ENCODE measurements at places on chromosomes 5 and 9.
A peak's percentile ranks its signal among the peaks of the same experiment; 100 is the strongest.

DNA sequence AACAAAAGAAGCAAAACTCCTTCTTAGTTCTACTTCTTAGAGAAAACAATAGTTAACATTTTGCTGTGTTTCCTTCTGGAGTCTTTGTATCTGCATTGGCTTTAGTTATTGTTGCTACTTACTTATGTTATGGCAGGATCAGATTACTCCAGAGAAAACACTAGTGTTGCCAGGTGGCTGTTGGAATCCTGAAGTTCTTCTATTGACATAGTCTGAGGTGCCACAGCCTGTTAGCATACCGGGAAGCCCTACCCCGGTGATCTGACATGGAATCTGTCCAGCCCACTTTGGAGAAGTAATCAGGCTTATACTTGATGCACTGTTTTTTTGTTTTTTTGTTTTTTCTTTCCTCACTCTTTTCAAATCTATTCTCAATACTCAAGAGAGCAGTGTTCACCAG is 68.5 kb upstream of the CEP78 start:
- no peak for DNase-seq

- no peak for DNase-seq
These were observed 149.1 kb upstream of the PIK3R1 start for GRCh38 chr5:68066277-68066955.

DNA sequence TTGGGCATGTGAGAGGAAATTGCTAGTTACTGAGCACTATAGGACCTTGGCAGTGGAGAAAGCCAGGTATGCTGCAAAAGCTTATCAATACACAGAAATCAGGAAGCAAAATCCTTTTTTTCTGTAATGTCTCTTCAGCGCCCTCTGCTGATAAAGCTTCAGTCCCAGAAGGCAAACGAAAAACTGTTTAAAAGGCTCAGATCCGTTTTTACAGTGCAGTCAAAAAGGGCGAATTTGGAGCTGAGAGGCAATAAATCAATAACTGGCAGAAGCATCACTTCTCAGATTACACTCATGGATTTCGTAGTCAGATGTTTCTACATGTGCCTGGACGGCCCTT is 1.1 kb upstream of the MAN2A1 start:
- DNase-seq = no peak

DNA sequence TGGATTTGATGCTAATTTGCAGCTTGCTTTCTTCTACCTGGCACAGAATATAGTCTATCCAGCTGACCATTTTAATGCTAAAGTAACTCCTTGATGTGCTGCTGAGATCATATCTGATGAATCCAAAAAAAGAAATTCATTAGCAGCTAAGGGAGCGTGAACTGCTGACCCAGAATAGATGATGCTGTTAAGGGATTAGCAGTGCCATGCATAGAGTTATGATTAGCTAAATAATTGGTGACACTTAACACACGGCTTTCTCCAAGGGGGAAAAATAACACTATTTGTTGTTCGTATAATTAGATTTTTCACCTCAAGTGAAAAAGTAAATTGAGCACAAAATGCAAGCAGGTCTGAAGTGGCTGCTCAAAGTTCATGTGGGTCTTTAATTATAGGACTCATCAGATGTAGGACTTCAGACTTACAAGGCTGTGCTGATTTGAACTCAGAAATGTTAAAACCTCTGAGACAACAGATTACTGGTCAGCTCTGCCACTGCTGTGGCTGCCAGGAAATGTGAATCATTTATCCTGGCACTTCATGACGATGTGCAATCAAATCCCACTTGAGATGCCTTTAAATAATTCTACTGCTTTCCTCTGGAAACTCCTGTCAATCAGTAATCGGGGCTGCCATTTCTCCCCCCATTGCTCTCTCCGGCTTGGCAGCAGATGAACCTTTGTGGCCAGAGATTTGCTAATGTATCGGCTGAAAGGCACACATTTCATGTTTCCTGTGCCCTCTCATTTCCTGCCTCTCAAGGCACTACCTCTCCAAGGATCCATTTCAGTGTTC is 291.6 kb upstream of the C9orf72 start:
- peak; percentile 3 for DNase-seq

GRCh38 chr5:58259685-58260152 is 200.2 kb downstream of the PLK2 start:
- DNase-seq = peak; percentile 66

GRCh38 chr5:171421331-171422262 is 2.1 kb downstream of the FGF18 start:
- DNase-seq = no peak

DNA sequence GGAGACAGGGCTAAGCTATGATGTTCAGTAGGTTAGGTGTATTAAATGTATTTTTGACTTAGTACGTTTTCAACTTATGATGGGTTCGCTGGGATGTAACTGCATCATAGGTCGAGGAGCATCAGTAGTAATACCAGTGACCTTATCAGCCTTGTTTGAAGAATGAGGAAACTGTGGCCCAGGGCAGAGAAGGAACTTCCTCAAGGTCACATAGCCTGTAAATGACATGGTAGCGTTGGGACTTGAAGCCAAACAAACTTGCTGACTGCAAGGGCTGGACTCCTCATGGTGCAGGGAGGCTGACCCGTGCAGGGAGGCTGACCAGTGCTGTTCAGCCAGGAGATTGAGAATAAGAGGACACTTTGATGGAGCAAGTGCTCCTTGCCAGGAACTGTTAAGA is 21.3 kb upstream of the PTPN3 start:
- DNase-seq = no peak

DNA sequence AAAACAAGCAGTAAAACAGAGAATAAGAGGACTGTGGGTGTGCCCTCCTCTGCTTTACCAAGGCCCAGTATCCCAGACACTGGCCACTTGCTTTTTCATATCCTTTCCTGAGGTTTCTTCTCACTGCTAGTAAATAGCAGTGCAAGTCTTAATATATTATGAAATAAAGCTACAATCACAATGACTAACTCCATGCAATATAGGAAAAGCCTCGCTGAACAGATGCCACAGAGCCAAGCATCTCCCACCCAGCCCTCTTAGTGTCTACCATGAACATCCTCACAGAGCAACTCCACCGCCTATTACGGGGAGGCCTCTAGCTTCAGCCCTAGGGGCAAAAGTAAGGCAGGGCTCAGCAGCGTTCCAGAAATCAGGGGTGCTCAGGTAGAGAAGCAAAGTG is 130.7 kb upstream of the LHFPL2 start:
- DNase-seq = no peak

GRCh38 chr5:1293416-1294205 is 1.3 kb downstream of the TERT start:
- DNase-seq = no peak

DNA sequence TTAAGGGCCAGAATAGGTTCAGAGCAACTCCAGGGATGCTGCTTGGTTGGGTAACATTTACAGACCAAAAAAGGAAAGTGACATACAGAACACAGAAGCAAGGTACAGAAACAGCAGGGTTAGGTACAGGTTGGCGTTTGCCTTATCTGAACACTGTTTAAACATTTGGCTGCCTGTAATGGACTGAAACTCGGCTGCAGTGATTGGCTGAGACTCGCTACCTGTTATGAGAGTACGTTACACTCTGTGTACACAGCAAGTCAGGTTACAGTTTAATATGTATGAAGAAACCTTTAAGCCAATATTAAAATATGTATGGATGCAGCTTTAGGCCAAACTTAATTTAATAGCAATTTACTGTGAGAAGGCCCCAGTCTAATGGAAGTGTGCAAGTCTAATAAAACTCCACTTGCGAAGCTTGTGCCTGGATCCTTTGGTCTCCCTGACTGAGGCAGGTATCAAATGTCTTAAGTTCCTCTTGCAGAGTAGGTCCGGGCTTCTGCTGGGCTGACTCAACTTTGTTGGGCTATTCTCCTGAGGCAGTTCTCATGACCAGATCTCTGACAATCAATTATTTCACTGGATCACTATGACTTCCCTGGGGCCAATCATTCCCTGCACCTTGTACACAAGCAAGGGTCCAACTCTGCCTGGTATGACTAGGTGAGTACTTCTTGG is 204.9 kb downstream of the ZNF462 start:
- no peak for DNase-seq

GRCh38 chr9:89468281-89468960 is 29.5 kb downstream of the SEMA4D start:
- DNase-seq = no peak

DNA sequence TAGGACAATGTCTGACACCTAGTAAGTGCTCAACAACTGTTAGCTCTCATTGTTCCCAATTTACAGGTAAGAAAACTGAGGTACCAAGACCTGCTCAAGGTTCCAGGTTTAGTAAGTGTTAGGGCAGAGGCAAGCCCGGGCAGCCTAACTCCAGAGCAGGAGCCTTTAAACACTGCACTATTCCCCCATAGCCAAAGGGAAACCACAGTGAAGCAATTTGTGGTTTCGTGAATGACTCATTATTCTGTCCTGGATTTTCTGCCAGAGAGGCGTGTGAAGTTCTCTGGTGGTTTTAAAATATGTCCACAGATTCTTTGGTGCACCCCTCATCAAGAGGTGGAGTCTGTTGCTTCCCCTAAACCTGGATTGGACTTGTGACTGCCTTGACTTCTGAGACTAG is 1.0 kb upstream of the MCC start:
- peak; percentile 99 for DNase-seq

GRCh38 chr5:22495016-22495720 is 358.0 kb downstream of the CDH12 start:
- DNase-seq = no peak

GRCh38 chr5:73587923-73588322 is 22.4 kb downstream of the UTP15 start:
- no peak for DNase-seq

GRCh38 chr5:14595189-14595588 is 13.6 kb downstream of the OTULINL start:
- DNase-seq = no peak

DNA sequence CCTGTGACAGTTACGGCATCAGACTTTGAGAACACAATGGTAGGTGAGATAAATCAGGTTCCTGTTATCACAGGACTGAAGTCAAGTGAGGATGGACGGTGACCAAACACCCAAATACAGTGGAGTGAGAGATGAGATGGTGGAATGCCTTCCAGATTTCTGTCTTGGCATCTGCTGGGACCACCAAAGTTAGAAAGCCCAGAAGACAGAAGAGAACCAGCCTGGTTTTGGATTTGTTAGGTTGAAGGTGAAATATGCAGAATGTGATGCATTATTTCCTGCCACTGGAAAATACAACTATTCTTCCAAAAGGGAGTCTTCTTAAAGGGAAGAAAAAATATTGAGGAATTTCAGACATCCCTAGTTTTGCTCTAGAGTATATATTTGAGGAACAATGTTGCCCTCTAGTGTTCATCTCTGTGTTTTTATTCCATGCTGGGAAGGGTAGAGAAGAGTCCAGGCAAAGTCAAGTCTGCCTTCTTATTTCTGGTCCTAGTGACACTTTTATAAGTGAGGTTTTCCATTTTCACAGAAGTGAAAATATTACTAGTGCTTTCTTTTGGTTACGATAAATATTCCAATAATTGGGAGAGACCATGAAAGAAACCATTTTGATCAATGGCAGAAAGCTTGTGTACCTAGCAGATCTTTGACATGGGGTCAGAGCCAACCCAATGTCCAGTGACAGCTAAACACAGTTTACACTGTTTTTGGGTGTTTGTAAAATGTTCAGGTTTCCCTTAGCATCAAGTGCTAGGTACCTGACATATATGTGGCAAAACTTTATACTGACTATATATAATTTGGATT is 142.3 kb upstream of the ANKH start:
- peak; percentile 74 for DNase-seq

DNA sequence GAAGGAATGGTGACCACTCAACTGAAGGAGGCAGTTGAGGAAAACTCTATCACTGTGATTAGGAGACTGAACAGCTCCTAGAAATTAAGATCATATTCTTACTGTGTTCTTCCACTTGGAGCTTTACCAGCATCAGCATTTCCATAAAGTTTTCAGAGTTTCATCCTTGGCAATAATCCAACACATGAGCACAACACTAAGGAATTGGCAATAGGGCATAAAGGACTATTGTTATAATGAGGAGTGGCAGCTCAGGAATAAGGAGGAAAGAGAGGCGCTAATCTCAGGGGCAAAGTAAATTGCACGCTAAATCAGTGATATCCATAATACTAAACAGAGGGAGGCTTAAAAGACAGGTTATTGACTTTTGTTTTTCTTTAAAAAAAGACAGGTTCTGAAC is 338.9 kb downstream of the EFNA5 start:
- DNase-seq = no peak

DNA sequence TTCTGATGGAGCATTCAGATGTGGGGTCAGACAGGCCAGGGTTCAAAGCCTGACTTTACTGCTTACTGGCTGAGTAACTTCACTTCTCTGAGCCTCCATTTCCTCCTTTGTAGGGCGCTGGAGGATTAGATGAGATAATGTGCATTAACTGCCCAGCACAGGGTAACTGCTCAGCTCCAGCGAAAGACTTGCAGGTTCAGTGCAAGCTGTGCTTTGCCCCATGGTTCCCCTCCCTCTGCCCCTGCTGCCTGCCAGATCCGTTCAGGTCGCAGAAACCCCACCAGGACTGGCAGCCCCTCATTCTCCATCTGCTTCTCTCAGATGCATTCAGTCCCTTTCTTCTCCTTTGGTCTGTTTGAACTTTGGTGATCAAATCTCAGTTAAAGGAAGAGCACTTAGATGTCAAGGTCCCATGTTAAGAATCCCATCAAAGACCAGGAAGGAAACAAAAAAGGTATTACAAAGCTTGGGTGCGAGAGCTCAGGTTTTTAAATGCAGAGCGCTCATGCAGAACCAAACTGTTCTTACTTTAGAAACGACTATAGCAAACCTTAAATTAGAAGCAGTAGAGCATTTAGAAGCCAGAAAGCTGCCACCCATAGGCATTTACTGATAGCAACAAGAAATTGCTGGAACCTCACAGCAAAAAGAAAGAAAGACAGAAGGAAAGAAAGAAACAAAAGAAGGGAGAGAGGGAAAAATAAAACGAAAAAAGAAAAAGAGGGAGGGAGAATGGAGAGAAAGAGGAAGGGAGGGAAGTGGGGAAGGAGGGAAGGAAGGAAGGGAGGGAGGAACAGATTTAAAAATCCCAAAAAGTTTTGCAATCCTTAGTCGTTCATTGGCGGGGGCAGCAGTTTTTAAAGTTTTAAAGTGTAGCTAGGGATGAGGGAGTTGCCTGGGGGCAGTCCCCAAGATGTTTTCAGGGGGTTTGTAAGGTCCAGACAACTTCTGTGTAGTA is 23.5 kb downstream of the AFAP1L1 start:
- DNase-seq = no peak
